ENCODE measurements at places on chromosomes 12 and 14.

- no peak for DNase-seq
Observed at GRCh38 chr12:15230137-15230536, 8.9 kb upstream of the RERG start.

- no peak for DNase-seq
Observed at GRCh38 chr12:108307006-108307405, 32.1 kb downstream of the CMKLR1 start.

DNA sequence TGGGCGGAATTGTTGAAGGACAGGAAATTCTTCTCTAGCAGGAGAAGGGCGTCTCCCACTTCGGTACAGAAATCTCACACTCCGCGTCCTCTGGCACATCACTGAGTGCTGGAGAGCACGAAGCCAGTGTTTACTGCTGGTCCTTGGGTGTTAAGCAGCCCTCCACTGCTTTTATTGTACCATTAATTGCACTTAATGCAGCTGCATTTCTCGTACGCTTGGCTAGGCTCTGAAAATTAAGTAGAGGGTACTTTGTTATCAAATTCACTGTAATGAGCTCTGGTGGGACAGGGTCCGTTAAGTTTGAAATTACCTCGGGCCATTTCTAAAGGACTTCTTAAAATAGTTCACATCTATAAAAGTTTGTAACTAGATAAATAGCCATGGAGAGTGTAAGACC lies 411.2 kb downstream of the NPAS3 start:
- DNase-seq, result no peak

- no peak for DNase-seq
Observed at GRCh38 chr14:23566778-23567185, 809 bp downstream of the AP1G2 start.

- no peak for DNase-seq
Observed at GRCh38 chr14:56118611-56119181, 485 bp downstream of the PELI2 start.

DNA sequence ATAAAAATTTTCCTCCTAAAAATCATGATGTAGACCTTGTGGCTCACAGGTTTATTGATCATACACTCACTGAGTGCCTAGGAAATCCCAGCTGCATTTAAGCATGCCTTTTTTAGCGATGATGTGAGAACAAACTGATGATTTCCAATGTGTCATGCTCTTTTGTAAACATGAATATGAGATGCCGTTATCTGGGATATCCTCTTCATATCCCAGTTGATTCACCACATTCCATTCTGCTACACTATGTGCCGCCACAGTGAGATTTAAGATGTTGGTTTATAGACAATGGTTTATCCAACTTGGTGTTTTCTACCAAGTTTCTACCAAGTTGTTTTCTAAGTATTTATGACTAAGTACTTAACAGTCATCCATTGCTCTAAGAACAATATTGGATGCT lies 5.2 kb downstream of the OR4E1 start:
- no peak for DNase-seq

GRCh38 chr14:68951035-68951797 lies 27.9 kb downstream of the ACTN1 start:
- DNase-seq, result no peak

- DNase-seq, result no peak
Observed at GRCh38 chr14:52266782-52267181, 716 bp upstream of the PTGDR start.

DNA sequence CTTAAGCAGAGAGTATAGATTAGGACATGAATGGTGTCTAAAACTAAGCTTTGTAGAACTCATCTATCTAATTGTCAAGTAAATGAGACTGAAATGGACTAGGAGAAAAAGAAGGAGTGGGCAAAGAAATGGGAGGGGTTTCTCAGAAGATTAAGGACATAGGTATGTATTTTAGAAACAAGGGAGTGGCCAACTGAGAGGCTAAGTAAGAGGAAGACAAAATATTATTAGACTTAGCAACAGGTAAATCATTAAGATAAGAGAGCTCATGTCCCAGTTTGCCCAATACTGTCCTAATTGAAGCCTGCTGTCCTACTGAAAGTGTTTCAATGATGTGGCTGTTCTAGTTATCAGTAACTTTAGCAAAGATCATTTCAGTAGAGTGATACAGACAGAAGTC lies 171.4 kb downstream of the KITLG start:
- DNase-seq, result no peak

DNA sequence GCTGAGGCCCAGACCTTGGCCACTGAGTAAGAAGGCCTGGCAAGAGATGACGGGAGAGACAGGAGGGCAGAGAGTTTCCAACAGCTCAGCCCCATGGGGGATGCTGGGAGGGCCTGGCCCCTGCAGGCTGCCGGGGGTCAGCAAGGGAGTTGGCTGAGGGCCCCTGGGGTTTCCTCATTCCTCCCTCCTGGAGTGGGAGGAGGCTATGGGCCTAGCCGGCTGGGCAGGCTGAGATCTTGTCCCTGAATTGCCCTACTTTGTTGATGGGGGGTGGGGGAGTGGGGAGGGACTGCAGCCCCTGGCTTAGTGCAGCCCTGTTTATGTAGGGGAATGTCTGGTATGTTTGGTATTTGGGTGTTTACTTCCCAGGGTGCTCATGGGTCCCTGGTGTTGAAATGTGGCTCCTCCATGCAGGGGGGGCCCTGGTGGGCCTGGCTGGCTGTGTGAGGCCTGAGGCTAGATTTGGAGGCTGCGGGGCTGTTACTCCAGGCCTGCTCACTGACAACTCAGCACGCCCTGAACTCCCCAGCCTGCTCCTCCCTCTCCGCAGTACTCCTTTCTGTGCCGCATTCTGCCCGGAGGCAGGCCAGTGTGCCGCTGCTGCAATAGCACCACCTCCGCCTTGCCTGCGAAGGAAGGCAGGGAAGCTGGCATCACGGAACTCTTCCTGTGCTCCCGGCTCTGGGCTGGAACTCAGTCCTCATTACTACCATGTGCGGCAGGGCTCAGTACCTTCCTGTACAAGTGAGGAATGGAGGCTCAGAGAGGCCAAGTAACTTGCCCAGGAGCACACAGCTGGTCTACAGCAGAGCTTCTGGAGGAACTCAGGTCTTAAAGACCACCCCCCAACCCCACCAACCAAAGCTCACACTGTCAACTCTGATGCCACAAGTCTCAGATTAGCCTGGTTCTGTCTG lies 25.3 kb downstream of the JDP2 start:
- DNase-seq, result no peak

GRCh38 chr12:120758798-120759590 lies 33.4 kb downstream of the ACADS start:
- no peak for DNase-seq

DNA sequence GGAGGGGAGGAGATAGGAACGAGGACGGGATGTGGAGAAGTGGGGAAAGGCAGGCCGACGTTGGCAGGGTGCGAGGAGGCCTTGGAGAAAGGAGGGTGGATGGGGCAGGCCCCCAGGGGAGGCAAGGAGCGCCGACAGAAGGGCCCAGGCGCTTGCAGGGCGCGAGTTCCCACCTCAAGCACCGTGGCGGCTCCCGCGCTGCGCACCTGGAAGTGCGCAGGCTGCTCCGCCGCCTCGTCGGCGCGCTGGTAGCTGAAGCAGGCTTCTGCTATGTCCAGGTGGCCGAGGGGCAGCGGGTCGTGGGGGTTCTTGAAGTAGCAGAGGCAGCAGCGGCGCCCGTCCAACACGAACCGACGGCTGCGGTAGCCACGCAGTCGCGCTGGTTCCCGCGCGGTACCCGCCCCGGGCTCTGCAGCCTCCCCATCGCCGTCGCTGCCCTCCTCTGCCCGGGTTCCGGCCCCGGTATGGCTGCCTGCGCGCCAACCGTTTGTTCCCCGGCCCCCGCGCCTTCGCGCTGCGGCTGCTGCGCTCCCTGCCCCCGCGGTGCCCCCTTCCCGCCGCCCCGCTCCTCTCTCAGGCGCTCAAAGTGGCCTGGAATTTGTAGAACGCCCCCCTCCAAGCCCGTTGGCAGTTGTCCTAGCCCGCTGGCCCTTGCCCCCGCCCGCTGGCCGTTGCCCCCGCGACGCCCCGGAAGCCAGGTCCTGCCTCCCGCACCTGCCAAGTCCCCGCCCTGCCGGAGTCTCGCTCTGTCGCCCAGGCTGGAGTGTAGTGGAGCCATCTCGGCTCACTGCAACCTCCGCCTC lies 1.1 kb upstream of the ACTR6 start:
- DNase-seq, result peak; percentile 76

GRCh38 chr12:79686171-79686570 lies 4.6 kb downstream of the PAWR start:
- DNase-seq, result peak; percentile 18

DNA sequence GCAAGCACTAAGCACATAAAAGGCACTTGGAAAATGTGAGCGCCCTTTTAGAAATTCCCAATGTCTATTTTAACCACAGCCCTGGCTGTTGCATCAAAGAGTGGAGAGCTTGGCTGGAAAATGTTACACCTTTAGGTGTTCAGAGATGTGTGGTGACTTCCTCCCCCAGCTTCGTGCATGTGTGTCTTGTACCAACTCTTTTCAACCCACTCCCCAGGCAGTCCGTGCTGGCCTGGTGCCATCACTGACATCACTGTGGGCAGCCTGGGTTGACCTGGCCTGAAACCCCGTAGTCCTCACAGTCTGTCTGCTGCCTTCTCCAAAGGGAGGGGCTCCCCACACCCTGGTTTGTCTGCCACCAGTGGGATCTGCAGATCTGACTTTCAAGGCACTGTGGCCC lies 101.8 kb downstream of the SCARB1 start:
- no peak for DNase-seq

- DNase-seq, result no peak
Observed at GRCh38 chr14:92792885-92793284, 1.2 kb upstream of the GOLGA5 start.

GRCh38 chr12:57370072-57370471 lies 60.8 kb downstream of the R3HDM2 start:
- DNase-seq, result no peak

GRCh38 chr12:106234449-106234848 lies 13.4 kb downstream of the CKAP4 start:
- DNase-seq, result no peak

DNA sequence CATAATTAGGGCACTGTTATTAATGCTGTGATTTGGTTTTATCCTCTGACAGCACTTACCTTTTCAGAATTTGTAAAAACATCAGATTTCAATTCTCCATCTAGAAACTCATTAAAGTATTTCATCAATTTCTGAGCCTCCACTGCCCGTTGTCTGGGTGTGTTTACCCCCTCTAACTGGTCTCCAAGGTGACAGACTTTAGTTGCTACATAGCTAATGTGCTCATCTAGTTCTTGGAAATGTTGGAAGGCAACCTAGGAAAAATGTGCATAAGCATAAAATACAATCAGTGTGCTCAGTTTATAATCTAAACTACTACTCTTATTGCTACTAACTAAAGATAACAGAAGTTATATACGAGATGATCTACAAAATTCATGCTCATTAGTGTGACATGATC lies 24.6 kb downstream of the EXOC5 start:
- DNase-seq, result no peak

GRCh38 chr12:109173443-109174240 lies 57.3 kb downstream of the ACACB start:
- no peak for DNase-seq

DNA sequence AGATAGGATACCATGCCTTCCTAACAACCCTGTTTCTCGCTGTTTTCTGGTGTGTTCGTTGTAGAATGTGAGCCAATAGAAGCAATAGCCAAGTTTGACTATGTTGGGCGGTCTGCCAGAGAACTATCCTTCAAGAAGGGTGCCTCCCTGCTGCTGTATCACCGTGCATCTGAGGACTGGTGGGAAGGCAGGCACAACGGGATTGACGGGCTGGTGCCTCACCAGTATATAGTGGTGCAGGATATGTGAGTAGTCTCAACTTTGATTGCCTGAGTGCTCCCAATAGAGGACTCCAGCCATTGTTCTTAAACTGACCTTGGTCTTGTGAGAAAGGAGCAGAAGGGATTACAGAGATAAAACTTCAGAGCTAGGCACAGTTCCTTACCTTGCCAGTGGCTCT lies 96.2 kb downstream of the KICS2 start:
- no peak for DNase-seq

DNA sequence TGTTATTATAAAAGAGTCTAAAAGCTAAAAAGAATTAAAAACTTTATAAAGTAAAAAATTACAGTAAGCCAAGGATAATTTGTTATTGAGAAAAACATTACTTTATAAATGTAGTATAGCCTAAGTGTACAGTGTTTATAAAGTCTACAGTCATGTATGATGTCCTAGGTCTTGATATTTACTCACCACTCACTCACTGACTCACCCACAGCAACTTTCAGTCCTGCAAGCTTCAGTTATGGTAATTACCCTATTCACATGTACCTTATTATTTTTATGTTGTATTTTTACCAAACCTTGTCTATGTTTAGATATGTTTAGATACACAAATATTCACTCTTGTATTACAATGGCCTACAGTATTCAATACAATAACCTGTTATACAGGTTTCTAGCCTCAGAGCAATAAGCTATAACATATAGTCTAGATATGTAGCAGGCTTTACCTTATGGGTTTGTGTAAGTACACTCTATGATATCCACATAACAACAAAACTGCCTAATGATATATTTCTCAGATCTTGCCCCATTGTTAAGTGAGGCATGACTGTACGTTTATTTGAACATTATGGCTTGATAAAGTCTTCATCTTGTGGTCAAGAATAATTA lies 113.7 kb upstream of the KITLG start:
- DNase-seq, result no peak

- DNase-seq, result no peak
Observed at GRCh38 chr14:95380350-95381042, 60.8 kb upstream of the CLMN start.

DNA sequence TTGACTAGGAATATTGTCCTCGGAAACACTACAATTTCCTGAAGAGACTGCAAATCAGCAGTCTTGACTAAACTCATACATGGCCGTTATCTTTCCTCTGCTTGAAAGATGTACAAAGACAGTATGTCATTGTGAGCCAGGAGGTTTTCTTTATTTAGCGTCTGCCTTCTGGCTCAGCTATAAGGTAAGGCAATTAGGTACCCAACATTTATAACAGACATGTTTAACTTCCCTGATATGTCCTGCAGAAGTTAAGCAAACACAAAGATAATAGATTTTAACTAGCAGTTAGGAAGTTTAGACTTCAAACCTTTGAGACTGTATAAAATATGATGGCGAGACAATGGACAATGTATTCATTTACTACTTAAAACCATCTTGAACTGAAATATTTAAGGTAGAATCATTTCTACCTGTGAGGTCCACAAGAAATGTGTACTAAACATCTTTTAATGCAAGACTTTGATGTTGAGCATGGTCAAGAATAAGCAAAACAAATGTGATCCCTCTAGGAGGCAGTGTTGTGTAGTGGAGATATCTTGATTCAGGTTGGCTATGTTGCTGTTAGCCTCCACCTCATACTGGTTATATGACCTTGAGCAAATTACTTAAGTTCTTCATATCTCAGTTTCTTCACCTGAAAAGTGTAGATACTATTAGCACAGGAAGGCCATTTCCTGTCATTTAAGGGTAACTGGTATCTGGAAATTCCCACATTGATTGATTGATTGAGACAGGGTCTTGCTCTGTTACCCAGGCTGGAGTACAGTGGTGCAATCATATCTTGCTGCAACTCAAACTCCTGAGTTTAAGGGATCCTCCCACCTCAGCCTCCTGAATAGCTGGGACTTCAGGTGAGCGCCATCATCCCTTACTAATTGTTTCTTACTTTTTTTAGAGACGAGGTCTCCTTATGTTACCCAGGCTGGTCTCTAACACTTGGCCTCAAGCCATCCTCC lies 96.3 kb upstream of the EEA1 start:
- DNase-seq, result peak; percentile 32

GRCh38 chr12:56688846-56689109 lies 694 bp upstream of the PTGES3 start:
- no peak for DNase-seq
